Skeletal muscle cell (primary cell): ENCODE measurements at places on chromosomes 11 and 22.
A peak's percentile ranks its signal among the peaks of the same experiment; 100 is the strongest.

DNA sequence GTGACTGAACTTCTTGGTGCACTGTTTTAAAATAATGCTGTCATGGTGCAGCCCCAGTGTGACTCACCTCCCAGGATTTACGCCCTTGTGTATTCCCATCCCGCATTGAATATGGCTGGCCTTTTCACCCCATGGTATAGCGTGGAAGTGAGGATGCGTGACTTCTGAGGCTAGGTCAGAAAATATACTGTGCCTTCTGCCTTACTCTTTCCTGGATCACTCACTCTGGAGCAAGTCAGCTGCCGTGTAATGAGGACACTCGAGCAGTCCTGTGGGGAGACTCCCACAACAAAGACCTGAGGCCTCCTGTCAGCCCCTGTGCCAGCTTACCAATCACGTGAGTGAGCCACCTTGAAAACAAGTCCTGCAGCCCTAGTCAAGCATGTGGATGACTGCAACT lies 471.9 kb upstream of the KIRREL3 start:
- no peak for DNase-seq

DNA sequence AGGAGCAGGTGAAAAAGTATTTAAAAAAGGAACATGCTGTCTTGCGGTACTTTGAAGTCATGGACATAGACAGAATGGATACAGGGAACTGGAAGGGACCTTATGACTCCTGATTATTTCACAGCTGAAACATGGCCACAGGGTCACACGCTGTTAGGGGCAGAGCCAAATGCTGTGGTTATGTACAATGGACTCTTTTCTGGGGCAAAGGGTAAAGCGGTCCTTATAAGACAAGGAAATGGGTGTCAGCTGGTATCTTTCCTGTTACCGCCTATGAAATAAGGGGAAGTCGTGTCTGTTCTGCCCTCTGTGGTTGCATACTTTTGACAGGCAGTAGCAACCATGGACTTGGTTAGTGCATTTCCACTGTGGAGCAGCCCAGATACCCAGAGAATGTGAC lies 12.8 kb upstream of the ST14 start:
- DNase-seq: no peak

DNA sequence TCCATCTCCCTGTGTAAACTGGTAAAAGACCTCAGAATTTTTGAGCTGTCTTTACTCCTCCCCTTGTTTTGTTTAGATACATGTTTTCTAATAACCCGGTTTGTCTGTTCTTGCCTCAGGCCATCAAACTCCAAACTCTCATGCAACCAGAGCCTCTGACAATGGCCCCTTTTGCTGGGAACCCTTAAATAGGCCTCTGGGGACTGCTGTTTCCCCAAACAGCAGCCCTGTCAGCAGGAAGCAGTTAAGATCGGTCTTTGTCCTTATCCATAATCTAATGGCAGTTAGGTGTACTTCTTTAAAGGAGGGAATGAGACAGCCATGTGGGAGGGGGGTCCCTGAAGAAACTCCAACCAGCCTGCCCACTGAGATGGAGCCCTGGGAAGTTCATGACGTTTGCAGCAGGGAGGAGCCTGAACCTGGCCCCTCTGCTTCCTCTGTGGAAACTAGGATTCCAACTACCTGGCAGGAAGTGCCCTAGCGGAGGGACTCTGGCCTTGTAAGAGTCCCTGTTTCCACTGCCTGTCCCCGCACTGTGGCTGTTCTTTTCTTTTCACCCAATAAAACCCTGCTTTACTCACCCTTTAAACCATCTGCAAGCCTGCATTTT lies 1354.4 kb downstream of the LRRC4C start:
- DNase-seq: no peak

GRCh38 chr11:128828350-128828749 lies 38.7 kb downstream of the KCNJ1 start:
- DNase-seq: no peak

DNA sequence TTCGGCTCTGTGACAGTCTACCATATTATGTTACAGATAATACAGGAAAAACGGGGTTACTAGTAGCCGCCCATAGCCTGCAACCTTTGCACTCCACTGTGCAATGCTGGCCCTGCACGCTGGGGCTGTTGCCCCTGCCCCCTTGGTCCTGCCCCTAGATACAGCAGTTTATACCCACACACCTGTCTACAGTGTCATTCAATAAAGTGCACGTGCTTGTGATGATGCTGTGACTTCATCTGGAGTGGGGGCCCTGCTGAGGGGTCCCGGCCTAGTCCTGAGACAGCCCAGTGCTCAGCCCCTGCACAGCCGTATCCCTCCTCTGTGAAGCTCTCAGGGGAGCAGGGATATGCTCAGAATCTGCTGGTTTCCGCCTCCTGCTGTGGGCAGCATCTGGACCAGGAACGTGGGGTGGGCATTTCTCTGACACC lies 1.2 kb downstream of the IFITM1 start:
- DNase-seq: no peak

- no peak for DNase-seq
These were observed 69.1 kb downstream of the KCNQ1OT1 start for GRCh38 chr11:2630679-2631078.

- DNase-seq: no peak
These were observed 37.8 kb downstream of the TSPAN18 start for GRCh38 chr11:44764583-44764982.

GRCh38 chr22:41415554-41415953 lies 31.0 kb downstream of the TOB2 start:
- DNase-seq: no peak

- DNase-seq: no peak
These were observed at the start of gene TRPM5 for GRCh38 chr11:2443881-2444820. TSS of gene TRPM5 (minus strand) at chr11:2444514. CDS start at chr11:2423036, 21,478 bp downstream.

GRCh38 chr11:120929090-120929489 lies 94.8 kb upstream of the TBCEL start:
- DNase-seq: no peak

DNA sequence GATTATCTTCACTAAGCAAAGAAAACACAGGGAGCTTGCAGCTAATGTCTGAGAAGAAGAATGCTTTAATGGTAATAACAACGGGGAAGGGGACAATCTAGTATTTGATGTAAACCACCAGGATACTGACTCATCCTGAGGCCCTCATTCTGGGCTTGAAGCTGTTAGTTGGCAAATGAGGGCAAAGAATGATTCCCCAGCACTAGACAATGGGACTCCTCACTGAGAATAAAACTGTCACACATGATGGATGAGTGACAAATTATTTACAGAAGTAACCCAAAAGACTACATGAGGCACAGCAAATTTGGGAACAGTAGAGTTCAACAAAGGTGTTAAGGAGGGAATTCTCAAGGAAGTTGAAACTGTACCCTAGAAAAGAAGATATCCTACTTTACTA lies 76.3 kb downstream of the FAM168A start:
- DNase-seq: peak; percentile 15

- DNase-seq: no peak
These were observed 829.9 kb downstream of the METTL15 start for GRCh38 chr11:28938091-28938490.

DNA sequence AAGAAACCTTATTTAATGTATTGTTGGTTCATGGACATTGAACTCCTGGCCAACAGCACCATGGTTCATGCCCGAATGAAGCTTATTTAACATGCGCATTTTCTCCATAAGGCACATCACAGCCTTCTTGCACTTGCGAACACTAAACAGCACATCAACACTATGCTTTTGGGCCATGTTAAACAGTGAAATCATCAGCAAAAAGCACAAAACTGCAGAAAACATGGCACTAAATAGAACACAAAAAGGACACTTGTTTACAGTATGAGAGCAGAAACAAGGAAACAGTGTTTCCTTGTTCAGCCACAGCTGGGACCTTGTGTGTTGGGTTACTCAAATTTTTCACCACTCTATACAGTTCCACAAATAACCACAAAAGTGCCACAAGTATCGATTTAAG lies 122.3 kb downstream of the MSANTD4 start:
- no peak for DNase-seq

DNA sequence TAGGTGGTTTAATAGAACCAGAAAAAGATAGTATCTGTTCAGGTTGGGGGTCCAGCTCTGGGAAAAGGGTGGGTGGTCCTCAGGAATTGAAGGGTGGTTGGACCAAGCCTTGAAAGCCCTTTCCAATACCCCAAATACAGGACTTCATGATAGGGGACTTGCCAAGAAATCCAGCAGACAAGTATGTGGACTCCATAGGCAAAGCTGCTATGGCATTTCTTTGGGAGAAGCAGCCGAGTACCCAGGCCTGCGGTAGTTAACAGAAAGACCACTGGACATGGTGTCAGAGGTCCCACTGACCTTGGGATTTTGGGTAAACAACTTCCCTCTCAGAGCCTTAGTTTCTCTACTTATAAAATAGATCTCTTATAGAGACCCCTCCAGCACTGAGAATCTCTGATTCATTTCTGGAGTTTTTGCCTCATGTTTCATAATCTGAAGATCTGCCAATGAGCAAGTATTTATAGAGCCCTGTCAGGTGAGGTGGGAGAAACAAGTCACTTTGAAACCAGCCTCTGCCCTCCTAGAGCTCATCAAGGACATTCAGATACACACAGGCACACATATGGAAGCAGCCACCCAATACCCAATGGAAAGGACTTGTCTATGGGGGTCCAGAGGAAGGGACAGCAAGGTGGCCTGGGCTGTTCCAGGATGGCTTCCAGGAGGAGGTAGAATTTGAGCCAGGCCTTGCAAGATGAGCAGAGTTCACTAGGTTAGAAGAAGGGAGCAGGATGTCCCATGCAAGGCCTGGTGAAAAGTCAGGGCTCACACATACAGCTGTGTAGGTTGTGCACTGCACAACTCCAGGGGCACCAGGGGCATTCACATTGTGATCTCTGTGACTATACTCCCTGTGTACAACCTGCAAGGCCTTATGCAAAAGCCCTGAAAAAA lies 31.0 kb upstream of the ACCSL start:
- DNase-seq: no peak

- no peak for DNase-seq
These were observed 1.4 kb upstream of the PRDM11 start for GRCh38 chr11:45145083-45145378.

- no peak for DNase-seq
These were observed 19.3 kb downstream of the KRTAP5-5 start for GRCh38 chr11:1648653-1649420.
